ENCODE measurements at places on chromosomes 2 and 18.

GRCh38 chr18:9884532-9885140 is 1.1 kb upstream of the TXNDC2 start:
- DNase-seq: no peak

GRCh38 chr2:44938287-44939105 is 3.0 kb upstream of the SIX3 start:
- DNase-seq: no peak

GRCh38 chr18:51192026-51192425 is 5.5 kb downstream of the MEX3C start:
- DNase-seq: no peak

DNA sequence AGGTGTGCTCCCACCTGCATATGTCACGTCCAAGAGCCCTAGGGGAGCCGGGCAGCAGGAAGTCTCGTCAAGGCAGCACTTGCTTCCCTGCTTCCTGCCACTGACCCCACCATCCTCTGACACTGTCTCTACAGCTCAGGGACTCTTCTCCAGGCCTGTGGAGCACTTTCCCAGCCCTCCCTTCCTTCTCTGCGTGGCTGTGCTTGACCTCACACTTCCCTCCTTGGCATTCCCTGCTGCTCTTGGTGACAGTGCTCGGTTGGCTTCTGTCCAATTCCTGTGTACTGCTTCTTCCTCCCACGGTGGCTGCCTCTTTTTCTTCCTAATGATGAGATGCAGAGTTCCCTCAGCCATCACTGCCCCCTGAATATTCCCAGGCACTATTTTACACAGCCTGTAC is 2.8 kb downstream of the CIDEA start:
- DNase-seq: no peak

DNA sequence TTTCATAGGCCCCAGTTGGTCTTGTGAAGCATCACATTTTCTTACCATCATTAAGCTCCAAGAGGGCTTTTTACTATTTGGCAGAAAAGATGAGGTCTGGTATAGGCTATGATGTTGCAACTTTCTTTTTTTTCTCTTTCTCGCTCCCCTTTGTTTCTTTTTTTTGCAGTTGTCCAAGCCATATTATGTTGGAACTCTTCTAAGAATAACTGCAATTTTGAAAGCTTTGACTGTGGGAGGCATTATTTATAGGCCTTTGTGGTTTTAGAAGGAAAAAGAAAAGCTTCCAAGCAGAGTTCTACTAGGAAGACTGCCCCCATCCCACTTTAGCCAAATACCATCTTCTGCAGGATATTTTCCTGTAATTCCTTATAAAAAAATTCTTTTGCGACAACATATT is 571.6 kb downstream of the ARHGAP15 start:
- DNase-seq: no peak

DNA sequence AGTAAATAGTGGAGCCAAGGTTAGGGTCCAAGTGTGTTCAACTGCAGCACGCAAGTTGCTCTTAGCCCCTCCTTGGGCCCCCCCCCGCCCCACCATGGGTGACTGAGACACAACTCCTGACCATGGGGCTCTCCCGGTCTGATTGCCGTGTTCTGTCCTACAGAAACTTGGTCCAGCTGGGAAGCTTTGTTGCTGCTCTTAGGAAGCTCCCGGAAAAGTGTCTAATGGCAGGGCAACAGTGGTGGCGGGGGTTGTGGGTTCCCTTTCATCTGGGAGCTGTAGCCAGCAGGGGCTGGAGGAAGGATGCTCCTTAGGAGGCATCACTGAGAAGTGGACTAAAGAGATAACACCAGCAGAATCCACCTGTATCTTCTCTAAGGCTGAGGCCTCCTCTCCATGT is 111.1 kb downstream of the CYP26B1 start:
- no peak for DNase-seq

All from bone marrow (tissue), 2 donors.